Activated CD4-positive, alpha-beta T cell treated with anti-CD3 and anti-CD28 coated beads for 4 hours (primary cell): ENCODE measurements at places on chromosomes 12 and 14.
A peak's percentile ranks its signal among the peaks of the same experiment; 100 is the strongest.

- no peak for DNase-seq
Measured at GRCh38 chr12:52606581-52607218, 5.4 kb upstream of the KRT72 start.

DNA sequence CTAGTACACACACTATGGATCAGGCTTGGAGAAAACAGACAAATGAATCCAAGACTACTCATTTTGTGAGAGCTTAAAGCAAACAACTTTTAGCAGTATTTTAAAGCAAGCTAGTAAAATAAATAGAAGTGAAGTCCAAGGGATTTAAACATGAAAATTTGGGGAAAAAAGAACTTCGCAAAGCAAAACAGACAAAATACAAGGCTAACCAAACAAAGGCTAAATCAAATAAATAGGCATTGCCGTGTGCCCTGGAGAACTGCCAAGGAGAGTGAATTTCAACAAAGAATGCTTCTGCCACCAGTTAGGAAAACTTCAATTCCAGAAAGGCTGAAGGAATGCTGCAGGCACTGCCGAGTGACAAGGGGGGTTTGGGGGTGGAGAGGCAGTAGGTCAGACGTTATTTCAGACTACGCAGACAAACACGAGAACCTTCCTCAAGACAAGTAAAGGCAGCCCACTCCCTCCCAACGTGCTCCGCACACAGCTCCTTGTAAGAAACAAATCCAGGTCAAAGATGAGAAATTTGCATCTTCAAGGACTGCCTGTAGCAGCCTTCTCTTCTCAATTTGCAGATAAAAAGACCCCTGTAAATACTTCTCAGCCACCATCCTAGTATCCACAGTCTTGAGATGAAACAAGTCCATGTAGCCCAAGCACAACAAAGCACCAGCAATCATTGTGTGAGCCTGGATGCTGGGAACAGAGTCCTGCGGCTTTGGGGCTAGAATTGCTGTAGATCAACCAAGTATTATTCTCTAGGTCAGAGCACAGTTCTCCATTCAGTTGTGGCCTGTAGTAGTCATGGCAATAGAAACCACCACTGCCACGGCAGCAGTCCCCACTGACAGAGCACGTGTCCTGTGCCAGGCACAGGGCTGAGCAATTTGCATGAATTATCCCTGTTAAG, 43.3 kb downstream of the EFCAB11 start:
- DNase-seq: no peak

- DNase-seq: no peak
Measured at GRCh38 chr12:122880668-122881067, 15.3 kb downstream of the VPS37B start.

GRCh38 chr14:72917094-72917802, 9.0 kb upstream of the DCAF4 start:
- DNase-seq: no peak

DNA sequence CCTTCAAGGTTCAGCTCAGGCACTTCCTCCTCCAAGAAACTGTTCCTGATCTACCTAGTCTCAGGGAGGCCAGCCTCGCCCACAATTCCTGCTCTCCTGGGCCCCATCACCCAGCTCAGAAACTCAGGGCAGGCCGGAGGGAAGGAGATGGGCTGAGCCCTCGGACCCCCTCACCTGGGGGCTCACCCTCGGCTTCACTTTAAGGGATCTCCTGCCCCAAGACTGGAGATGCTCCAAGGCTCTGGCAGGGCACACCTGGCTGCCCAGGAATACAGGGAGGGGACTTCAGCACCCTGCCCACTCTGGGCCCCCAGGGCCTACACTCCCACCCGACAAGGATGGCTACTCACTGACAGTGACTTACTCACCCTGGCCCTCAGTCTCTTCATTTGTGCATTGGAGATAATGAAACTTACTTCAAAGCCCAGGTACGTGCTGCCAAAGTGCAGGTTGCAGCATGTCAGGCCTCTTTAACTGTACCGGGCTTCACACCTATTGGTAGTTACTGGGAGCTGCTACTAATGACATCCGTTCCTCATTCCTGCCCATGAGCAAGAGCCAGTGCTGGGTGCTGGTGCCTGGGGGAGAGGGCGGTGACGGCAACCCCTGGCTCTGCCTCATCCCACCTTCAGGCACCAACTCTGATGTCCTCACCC, 21.0 kb upstream of the PPP1R13B start:
- DNase-seq: no peak

- DNase-seq: peak; percentile 7
Measured at GRCh38 chr14:61812347-61813095, 50.3 kb downstream of the SNAPC1 start.

- DNase-seq: no peak
Measured at GRCh38 chr14:70653662-70654061, 11.9 kb downstream of the TTC9 start.

DNA sequence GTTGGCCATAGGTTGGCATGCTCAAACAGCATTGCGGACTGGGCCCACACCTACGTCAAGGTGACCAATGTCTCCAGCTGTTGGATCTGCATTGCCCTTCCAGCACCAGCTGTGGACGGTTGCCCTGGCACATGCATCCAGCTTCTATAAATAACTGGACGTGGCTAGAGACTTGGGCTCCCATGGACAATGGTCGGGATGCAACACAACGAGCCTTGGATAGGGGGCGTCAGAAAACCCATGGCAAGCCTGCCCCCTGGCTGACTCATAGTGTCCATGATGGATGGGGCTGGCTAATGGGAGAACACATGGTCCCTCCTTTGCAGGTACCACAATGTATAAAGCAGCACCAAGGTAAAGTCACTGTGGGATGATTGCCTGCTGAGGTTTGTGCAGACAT, 331.6 kb upstream of the FAR2 start:
- no peak for DNase-seq

DNA sequence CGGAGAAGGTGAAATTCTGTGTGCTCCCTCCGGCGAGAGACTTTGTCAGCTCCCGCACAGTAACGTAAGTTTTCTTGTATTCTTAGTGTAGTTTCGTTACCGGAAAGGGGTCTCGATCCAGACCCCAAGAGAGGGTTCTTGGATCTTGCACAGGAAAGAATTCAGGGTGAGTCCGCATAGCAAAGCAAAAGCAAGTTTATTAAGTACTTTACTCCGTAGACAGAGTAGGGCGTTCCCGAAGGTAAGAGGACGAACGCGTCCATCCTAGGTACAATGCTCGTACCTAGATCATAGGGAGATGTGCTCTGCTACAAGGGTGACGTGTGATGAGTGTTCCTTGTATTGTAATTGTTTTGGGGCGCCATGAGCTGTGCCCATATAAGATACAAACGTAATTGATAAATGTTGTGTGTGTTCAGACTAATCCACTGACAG, 293 bp downstream of the IFI27L1 start:
- no peak for DNase-seq

- DNase-seq: no peak
Measured at GRCh38 chr12:26205941-26206340, 10.6 kb downstream of the SSPN start.

DNA sequence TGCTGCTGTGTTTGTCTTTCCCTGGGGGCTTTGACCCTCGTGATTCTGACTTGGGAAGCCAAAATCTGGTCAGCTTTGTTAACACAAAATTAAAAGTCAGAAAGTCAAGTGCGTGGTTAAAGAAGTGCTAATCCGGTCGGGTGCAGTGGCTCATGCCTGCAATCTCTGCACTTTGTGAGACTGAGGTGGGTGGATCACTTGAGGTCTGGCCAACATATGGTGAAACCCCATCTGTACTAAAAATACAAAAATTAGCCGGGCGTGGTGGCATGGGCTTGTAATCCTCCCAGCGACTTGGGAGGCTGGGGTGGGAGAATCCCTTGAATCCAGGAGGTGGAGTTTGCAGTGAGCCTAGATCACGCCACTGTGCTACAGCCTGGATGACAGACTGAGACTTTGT, 844.6 kb downstream of the VRK1 start:
- DNase-seq: no peak

GRCh38 chr14:22039938-22040780, 366.5 kb upstream of the OR4E1 start:
- DNase-seq: peak; percentile 41

DNA sequence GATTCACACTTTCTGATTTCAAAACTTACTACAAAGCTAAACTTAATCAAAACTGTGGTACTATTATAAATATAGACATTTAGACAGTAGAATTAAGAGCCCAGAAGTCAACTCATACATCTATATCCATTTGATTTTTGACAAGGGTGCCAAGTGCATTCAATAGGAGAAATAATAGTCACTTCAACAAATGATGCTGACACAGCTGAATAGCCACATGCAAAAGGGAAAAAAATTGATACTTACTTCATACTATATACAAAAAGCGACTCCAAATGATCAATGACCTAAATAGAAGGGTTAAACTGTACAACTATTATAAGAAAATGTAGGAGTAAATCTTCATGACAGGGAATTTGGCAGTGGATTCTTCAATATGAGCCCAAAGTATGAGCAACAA, 40.7 kb upstream of the SYT10 start:
- DNase-seq: no peak

GRCh38 chr12:66061557-66062289, 68.8 kb downstream of the LLPH start:
- no peak for DNase-seq

GRCh38 chr14:68124979-68125731, 305.6 kb downstream of the RAD51B start:
- DNase-seq: no peak

GRCh38 chr12:130879212-130879686, 7.4 kb downstream of the RAN start:
- no peak for DNase-seq

DNA sequence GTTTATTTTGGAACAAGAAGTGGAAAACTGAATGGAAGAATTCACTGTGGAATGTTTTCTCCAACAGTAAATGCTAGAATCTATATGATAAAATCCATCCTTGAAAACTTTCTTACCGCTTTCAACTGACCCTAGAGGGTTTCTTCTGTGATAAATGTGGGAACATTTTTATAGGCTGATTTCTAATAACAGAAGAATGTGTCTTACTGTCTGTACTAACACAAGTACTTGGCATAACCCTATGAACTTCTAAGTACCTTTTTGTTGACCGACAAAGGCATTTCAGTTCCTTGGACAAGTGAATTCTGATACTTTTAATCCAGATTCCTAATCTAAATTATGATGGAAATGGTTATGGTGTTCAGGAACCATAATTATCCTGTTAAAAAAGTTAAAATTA, 1109.7 kb upstream of the FLRT2 start:
- no peak for DNase-seq

- DNase-seq: no peak
Measured at GRCh38 chr12:96327346-96327745, 72.9 kb downstream of the CDK17 start.

GRCh38 chr12:95099270-95099790, 25.9 kb upstream of the NR2C1 start:
- DNase-seq: no peak

- no peak for DNase-seq
Measured at GRCh38 chr14:92953526-92953925, 30.6 kb downstream of the CHGA start.

DNA sequence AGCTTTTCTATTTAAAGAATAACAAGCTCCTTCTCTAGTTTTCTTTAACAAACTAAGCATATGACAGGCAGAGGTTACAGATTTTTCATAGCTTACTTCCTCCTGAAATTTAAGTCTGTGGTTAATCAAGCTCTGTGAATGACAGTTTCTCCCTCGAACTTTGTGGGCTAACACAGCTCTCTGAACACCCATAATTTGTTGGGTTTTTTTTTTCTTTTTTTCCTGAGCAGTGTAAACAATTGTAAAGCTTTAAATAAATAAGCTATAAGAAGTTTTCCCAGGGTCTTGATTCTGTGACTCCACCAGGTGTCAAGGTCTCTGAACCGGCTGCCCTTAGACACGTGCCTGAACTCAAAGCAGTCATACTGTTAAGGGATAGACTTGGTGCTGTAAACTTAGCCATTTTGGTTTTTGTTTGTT, 128.1 kb upstream of the AMIGO2 start:
- no peak for DNase-seq

- DNase-seq: no peak
Measured at GRCh38 chr14:58119381-58119780, 32.6 kb downstream of the ARMH4 start.

DNA sequence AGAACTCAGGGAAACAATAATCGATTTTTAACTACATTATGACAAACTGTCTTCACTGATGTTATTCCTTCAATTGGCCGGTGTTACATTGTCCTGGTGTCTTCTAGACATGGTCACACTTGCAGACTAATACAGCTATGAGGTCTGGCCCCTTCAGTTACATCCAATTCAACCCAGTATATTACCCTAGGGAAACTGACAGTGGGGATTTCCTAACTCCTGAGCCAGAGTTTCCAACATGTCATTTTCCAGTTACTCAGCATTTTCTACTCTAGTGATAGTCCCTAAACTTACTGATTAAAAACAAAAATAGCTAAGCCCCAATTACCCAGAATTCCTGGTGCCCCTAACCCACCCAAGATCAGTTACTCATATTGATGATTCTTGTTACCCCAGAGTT, 21.1 kb downstream of the IFNG start:
- no peak for DNase-seq

DNA sequence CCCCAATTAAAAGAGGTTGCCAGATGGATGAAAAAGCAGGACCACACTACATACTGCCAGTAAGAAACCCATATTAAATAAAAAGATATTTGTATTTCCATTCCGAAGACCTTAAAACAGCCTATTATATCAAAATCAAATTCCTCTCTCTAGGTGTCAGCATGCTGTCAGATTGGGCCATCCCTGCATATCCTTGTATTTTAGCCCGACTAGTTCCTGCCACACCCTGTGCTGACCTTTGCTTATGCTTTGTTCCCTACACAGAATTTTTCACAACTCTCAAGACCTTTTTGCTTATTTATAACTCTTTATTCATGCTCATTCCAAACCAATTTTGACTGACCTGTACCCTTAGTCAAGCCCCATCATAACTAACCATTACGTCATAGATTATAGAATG, 12.8 kb downstream of the GSKIP start:
- no peak for DNase-seq
